ENCODE measurements at places on chromosomes 6 and 20.

DNA sequence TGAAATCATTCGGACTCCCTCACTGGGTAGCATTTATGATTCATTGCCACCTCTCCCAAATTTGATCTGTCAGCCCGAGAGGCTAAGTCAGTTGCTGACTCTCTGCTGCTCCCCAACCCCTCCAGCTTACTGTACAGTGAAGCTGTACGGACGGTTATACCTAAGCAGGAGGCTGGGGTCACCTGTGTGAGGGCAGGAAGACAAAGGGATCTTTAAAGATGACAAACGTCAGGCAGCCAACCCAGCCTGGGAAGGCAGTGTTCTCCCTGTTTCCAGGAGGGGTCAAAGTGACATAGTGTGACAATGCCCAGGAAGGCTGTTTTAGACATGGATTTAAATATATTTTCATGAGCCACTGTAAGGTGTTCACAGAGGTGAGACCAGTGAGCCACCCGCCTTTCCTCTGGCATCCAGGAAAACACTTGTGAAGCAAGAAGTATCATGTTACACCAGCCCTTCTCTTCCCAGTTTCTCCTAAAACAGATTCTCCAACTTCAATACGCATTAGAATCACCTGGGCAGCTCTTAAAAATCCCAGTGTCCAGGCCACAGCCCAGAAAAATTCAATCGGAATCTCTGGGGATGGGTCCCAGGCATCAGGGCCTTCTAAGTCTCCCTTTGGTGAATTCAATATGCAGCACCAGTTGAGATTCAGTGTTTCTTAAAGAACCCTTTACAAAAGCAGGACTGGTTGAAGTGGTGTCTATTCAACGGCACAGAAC, 6.8 kb upstream of the PAX1 start:
- no peak for DNase-seq

DNA sequence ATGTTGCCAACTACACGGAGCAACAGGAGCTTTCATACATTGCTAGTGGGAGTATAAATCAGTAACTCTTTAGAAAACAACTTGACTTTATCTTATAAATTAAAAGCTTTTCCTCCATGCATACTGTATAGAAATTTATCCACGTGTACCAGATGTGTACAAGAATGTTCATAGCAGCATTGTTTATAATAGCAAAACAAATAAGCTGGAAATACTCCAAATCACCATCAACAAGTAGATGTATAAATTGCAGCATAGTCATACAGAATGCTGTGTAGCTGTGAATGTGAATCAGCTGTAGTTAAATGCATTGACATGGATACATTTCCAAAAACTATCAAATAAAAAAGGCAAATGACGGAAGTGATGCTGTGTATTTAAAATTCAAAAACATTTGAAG, 6.0 kb downstream of the PSMF1 start:
- no peak for DNase-seq

- no peak for DNase-seq
Observed at GRCh38 chr6:23754197-23754596, 371.8 kb upstream of the NRSN1 start.

GRCh38 chr6:82035526-82035925, 212.0 kb downstream of the IBTK start:
- DNase-seq: no peak

- DNase-seq: no peak
Observed at GRCh38 chr6:3489027-3489757, 32.3 kb upstream of the SLC22A23 start.

- no peak for DNase-seq
Observed at GRCh38 chr20:8443464-8444072, 311.5 kb downstream of the PLCB1 start.

DNA sequence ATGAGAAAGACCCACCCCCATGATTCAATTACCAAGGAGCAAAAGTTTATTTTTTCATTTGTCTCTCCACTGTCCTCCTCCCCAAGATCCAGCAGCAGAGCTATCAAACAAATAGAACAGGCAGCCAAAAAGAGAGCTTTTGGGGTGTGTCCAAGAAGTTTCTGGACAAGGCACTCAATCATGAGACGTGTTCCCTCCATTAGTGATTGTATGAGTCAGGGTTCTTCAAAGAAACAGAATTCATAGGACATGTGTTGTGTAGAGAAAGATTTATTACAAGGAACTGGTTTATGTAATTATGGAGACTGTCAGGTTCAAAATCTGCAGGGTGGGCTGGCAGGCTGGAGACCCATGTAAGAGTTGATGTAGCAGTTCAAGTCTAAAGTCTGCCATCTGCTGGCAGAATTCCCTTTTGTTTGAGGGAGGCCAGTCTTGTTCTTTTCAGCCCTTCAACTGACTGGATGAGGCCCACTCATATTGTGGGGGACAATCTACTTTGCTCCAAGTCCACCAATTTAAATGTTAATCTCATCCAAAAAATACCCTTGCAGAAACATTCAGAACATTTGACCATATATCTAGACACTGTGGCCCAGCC, 248.1 kb upstream of the OPRM1 start:
- no peak for DNase-seq

DNA sequence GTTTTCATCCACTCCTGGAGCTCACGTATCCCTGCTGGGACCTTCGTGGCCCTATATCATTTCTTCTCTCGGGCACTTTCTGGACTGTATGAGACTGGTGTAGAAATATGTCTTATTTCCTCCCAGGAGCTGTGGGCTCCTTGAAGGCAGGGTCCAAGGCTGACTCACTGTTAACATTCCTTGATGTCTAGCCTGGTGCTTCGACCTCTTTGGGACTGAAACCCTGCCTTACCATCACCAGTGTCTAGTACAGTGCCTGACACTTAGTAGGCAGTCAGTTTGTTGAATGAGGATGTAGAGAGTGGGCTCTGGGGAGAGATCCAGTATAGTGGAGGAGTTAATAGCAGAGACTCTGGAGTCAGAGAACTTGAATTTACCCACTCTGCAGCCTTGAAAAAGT, 23.6 kb downstream of the POFUT1 start:
- no peak for DNase-seq

GRCh38 chr6:164911873-164912580, 397.4 kb downstream of the C6orf118 start:
- DNase-seq: no peak

DNA sequence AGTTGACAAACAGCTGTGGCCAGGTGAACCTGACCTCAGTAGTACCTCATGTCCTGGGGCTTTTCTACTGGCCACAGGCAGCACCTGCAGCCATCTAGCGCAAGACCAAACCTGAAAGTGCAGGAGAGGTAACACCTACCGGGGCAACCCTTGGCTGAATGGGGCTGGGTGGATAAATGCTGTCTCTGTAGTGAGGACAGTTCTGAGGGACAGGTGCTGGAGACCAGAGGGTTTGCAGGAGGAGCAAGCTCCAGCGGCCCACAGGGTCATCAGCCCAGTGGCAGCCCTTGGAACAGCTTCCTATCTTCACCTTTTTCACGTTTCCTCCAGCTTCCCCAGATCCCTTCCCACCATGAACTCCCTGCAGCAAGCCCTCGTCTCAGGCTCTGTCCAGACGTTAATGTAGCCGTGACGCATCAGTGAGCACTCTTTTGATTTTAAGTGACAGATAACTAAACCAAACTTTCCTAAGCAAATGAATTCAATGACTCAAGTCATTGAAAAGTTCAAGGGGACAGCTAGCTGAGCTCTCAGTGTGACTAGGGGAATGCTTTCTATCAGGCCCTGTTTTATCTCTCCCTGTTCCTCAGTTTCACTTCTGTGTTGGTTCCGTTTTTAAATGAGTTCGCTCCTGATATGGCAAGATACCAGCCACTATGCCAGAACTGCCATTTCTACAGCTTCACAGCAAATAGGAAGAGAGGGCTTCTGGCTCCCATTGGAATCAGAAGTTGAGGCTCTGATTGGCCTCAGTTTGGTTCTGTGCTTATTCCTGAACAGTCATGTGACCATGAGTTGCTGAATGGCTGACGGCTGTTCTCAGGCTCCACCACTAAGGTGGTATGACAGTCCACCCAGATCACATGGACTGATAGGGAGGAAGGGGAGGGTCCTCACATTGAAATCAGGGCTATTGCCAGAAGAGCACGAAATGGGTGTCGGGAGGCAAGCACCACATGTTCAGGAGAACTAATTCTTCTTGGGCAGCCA, 12.1 kb upstream of the PFDN4 start:
- DNase-seq: no peak

DNA sequence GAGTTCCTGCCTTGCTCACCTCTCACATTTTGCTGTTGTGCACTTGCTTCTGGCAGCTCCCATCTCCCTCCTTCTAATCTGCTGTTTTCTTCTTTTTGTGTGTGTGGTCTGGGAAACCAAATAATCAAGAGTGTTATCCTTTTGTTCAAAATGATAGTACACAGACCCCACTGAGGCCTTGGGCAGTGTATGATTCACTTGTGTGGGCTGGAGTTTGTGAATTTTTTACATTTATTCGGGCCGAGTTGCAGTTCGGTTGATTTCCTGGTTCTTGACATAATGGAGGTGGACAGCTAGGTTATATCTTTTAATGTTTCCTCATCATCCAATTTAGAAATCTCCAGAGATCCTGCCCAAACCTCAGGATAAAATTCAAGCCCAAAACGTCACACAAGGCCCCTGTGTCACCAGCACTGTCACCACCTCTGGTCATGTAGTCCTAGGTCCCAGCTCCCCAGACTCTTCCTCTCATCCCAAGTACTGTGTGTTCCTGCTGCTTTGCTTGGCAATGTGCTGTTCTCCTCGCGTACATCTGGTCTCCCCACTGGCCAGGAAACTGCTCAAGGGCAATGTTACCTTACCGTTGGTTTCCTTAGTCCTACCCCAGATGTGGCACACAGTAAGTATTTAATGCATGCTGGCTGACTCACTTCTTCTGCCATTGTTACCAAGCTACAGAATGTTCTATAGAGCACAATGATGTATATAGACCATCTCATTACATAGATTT, 55.7 kb upstream of the PHACTR2 start:
- no peak for DNase-seq

- DNase-seq: no peak
Observed at GRCh38 chr20:62671765-62672164, 29.5 kb downstream of the SLCO4A1 start.

- DNase-seq: no peak
Observed at GRCh38 chr20:59062081-59062480, 19.5 kb upstream of the PRELID3B start.

DNA sequence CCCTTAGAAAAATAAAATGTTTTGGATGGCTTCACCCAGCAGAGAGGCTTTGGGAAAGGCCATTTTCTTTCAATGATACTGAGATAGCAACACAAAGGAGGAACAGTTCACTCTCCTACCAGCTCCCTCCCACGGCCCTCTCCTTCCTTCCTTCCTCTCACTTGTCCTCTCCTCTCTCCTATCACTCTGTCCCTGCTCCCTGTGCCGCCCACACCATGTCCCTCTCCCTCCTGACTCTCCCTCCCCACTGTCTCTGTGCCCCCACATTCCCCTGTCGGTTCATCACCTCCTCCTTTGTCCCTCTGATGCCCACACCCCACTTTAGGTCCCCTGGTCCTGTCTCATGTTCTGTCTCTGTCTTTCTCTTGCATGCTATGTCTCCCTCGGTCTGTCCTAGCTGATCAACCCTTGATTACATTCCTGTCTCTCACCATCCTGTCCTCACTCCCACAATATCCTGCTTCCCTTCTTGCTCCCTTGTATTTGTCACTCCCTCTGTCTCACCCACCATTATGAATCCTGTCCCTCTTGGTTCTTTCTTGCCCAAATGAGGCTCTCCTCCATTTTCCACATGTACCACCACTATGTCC, 30.1 kb downstream of the ELMO2 start:
- no peak for DNase-seq

GRCh38 chr6:168157272-168158212, 78.5 kb upstream of the FRMD1 start:
- no peak for DNase-seq

DNA sequence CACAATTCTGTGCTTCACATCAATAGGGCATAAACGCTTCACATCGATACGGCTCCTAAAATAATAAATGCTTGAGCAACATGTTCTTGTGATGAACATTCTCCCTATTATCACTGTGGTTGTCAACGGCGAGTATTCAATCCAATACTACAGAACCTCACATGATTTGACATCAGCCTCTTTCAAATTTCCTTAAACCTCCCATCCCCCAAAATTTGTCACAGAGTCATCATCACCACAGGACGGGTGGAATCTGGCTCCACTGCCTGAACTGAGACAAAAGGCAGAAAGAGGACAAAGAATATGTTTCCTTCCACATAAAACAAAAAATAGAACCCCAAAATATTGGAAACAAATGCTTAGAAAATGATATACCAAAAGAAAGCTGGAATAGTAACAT, 7.3 kb downstream of the THEMIS start:
- no peak for DNase-seq

- no peak for DNase-seq
Observed at GRCh38 chr20:22346716-22347115, 237.7 kb downstream of the FOXA2 start.

DNA sequence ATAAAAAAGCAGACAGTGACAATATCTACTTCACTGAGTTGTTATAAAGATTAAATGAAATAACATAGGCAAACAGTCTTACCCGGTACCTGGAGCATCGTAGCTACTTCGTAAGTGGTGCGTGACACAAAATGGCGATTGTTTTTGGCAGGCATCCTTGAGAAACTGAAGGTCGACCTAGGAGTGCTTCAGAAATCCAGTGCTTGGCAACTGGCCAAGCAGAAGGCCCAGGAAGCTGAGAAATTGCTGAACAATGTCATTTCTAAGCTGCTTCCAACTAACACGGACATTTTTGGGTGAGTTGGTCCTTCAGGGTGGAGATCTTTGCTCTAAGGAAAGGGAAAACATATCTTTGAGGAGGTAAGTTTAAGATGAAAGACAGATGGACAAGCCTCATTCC, 4.8 kb downstream of the BPIFA2 start:
- no peak for DNase-seq

GRCh38 chr6:140572129-140572528, 1197.7 kb upstream of the CITED2 start:
- no peak for DNase-seq

GRCh38 chr20:49388744-49389143, 93.7 kb downstream of the KCNB1 start:
- no peak for DNase-seq

GRCh38 chr20:435558-435957, 26.8 kb downstream of the TBC1D20 start:
- no peak for DNase-seq

- no peak for DNase-seq
Observed at GRCh38 chr20:46552460-46553420, 2.3 kb upstream of the OCSTAMP start.

- no peak for DNase-seq
Observed at GRCh38 chr6:21238208-21238607, 355.3 kb upstream of the SOX4 start.

DNA sequence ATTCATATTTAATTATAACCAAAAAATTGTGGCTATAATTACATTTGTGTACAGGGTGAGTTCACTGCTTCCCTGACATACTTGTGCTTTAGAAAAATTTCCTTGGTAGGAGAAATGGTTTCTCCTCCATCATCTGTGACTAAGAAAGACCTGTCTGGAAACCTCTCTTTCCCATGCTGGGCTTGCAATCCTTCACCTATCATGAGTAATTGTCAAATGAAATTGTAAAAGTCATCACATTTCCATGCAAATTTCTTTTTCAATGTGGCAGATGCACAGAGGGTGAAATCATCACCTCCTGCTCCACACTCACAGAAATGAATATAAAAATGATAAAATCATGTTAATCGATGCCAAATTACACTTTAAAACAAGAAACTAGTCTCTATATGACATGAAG, 1.5 kb upstream of the SIRPB1 start:
- no peak for DNase-seq

GRCh38 chr6:118665011-118665410, 13.6 kb upstream of the CEP85L start:
- no peak for DNase-seq

All from ecto neural progenitor cell (in vitro differentiated cells).